ENCODE measurements at places on chromosomes 16 and 17. TPM values are rescaled to one million over a fixed set of nuclear protein-coding genes. Genes with fewer than 3 reads are reported as not detected.

The GALR2 gene
- 3.3 TPM for total RNA-seq

The KRTAP4-1 gene
- not detected for total RNA-seq

The GAS2L2 gene
- 0.27 TPM for total RNA-seq

The PRR15L gene
- not detected for total RNA-seq

The TMC5 gene
- total RNA-seq, result not detected

DNA sequence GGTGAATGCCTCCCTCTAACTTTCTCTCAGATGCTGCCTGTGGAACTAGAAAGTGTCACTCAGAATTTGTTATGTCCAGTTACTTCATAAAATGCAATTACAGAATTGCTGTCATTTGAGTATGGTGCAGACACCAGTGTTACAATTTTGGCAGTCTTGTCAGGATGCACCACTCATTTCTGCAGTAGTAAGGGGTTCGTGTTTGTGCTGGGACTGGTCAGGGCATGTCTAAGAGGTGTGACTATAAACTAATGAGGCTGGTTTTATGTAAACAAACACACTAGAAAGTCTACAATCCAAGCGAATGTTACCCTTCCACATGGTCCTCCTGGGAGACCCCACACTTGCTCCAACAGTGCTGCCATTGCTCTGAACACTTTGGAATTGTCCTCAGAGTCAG is 206.2 kb downstream of the ANKFN1 start:
- no peak for DNase-seq

- no peak for DNase-seq
These were observed 117.6 kb downstream of the USP31 start for GRCh38 chr16:23031508-23032098.

DNA sequence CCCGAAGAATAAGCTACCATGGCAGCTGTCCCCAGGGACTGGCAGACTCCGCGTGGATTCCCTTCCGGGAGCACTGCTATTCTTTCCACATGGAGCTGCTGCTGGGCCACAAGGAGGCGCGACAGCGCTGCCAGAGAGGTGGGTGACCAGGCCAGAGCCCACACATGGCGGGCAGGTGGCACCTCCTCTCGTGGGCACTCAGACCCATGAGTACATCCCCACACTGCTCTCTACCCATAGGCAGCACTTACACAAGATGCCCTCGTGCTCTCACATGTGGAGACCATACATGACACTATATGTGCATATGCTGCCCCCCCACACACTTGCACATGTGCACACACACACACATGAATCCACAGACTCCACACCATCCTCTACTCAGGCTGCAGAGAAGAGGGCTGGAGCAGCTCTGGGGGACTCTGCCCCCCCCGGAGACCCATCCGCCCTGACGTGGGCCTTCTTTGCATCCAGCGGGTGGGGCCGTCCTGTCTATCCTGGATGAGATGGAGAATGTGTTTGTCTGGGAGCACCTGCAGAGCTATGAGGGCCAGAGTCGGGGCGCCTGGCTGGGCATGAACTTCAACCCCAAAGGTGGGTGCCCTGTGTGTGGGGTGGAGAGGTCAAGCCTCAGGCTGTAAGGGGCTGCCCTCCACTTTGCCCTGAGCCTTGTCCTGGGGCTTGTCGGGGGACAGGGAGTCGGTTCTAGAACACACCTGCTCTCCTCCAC is 62.9 kb downstream of the MRC2 start:
- DNase-seq, result no peak

GRCh38 chr16:72409423-72409822 is 237.5 kb upstream of the PMFBP1 start:
- DNase-seq, result no peak

GRCh38 chr16:73190688-73191659 is 143.0 kb upstream of the ZFHX3 start:
- DNase-seq, result peak; percentile 24

DNA sequence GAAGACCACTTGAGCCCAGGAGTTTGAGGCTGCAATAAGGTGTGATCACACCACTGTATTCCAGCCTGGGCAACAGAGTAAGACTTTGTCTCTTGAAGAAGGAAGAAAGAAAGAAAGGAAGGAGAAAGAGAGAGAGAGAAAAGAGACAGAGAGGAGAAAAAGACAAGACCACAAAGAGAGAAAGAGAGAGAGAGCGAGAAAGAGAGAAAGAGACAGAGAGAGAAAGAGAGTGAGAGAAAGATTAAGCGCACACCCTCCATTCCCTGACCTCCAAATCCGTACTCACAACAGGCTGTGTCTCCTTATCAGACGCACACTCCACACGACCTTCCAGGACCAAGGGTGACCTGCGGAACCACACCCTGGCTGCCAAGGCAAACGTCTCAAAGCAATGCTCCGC is 19.6 kb downstream of the KLHDC4 start:
- DNase-seq, result no peak

DNA sequence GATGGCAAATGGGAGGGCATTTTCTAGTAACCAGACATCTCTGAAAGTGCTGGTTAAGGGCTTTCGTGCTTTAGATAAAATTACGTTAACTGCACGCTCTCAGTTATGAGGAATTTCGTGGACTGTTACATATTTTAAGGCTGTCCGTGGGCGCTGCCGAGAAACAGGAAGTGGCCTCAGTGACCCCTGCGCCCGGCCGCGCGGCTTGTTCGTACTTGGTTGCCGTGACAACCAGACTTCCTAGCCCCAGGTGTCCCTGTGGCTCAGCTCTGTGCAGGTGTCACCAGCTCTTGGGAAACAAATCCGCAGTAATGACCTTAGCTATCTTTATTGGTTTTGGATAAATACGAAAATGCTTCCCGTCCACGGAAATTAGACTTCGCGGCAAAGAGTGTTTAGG is 52.7 kb downstream of the LMF1 start:
- DNase-seq, result no peak

GRCh38 chr17:35666967-35667532 is 64.4 kb upstream of the RASL10B start:
- no peak for DNase-seq

DNA sequence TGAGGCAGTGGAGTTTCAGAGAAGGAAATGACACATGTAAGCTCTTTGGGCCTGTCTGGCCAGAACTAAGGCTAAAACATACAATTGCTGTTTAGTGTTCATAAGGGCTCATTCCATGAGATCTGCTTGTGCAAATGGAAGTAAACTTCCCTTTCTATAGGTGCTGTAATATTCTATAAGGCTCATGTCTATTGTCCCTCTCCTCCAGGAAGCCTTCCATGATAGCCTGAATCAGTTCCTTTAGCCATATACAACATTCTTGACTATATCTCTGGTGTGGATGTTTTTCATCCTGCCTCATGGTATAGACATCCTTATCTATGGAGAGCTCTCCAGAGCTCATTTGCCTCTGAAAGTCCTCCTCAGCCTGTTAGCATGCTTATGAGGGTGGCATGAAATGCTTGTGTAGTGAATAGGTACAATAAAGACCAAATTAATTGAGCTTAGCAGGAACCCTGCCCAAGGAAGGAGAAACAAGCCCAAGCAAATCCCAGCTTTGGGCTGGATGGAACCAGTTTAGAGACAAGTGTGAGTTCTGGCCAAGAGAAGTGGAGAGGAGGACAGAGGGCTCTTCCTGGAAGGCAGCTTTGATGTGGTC is 1.6 kb upstream of the ETV4 start:
- DNase-seq, result no peak

DNA sequence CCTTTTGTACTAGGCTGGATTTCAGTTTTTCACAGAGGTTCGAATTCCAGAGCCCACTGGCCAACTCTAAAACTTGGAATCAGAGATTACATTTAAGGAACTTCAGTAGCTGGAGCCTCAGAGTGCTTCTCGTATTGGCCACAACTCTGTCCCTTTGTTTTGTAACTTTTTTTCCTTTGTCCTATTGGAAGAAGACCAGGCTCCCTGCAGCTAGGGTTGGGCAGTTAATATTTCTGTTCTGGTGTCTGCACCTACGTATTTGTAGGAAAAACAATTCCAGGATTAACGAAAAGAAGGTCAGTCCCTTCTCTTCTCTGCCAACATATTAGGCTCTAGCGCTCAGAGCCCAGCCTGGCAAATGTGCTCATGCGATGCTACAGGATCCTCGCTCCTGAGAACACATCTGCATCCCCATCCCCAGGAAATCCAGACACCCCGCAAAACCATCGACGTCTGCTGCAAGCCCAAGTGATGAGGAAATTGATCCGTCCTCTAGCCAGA is 1.9 kb downstream of the CDH11 start:
- no peak for DNase-seq

DNA sequence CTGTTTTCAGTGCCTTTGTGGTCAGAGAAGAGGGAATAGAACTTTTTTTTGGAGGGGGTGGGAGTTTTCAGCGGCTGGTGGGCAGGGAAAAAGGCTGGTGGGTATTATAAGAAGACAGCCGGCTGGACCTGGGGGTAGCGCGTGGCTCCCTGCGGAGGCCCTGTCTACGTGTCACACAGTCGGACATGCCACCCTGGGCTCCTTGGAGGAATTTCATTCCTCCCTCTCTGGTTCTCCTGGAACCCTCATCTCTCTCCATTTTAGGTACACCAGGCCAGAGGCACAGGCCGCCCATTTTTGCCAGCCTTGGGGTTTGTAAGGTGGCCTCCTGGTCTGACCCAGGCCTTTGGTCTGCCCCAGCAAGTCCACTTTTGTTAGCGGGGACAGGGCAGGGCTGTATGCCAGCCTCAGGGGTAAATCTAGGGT is 908 bp downstream of the FKBP10 start:
- no peak for DNase-seq

- no peak for DNase-seq
These were observed 20.4 kb upstream of the ADAM11 start for GRCh38 chr17:44738214-44738906.

DNA sequence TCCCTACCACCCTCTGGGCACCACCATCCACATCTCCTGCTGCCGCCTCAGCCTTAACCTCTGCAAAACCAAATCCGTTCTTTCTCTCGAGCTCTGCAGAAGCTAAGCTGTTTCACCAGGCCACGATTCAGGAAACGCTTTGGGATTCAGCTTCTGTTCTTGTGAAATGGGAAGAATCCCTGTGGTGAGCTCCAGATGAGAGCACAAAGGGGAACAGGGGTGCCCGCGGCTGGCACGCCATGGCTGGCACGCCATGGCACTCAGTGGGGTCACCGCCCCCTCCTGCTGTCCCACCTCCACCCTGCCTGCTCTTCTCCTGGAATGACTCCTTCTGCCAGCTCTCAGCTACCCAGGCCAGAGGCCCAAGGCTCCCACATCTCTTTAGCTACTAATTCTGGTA is 5.7 kb downstream of the QPRT start:
- DNase-seq, result no peak

GRCh38 chr16:80100186-80100585 is 440.6 kb upstream of the DYNLRB2 start:
- no peak for DNase-seq

DNA sequence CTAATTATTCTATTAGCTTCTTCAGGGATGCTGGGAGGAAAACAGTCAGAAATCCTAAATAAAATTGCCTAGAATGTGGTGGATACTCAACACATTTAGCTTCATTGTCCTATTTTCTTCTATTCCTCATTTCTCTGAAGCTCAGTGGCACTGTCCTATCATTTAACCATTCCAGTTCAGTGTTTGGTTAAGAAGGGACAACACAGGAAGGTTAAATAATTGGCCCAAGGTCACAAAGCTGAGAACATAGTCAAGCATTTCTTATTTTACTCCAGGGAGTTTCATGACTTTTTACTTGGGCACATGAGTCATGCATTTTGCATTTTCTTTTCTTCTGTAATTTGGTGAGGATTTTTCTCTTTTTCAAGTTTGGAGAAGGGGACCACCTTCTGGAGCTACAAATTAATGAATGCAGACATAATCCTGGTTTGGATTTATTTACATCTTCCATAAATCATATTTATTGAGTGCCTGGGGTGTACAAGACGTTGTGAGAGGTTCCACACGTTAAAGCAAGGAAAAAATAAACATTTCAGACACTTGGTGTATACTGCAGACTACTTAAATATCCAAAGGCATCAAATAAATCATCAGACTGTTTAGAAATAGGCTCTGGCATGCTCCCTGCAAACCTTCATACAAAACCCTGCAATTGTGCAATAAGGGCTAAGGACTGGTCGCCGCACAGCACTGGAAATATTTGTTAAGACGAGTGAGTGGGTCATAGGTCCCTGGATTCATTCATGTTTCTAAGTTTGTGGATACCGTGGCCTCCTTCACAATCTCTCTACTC is 263.9 kb downstream of the MAF start:
- DNase-seq, result no peak

GRCh38 chr16:69535123-69536050 is 30.4 kb upstream of the NFAT5 start:
- DNase-seq, result no peak

- peak; percentile 90 for DNase-seq
These were observed 24.0 kb upstream of the SSTR5 start for GRCh38 chr16:1048442-1049112.

DNA sequence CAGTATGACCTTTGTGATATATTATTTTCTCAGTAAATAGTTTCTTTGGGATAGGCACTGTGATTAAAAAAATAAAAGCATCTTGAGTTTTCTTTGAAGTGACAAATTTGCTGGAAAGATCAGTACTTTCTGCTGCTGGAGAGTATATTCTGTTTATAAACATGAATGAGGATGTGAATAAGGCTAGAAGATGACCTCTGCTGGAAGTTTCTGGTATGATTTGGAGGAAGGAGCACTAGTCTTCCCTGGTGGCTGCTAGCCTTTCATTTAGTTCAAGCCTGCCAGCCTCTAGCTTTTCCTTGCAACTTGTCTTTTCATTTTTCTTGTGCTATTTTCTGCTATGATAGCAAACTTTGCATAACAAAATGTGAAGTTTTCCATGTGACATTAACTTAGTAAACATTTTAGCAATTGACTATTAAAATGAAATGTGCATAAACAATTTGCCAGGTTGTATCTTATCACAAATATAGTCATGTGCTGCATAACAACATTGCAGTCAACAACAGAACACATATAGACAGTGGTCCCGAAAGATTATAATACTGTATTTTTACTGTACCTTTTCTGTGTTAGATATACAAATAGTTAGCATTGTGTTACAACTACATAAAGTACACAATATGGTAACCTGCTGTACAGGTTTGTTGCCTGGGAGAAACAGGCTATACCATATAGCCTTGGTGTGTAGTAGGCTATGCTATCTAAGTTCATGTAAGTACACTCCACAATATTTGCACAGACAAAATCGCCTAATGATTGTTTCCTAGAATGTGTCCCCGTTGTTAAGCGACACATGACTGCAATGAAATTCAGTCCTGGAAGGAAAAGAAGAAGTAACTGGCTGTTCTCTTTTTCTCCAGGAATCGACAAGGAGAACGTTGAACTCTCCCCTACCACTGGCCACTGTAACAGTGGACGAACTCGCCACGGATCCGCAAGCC is 18.1 kb upstream of the RAB11FIP4 start:
- DNase-seq, result no peak

DNA sequence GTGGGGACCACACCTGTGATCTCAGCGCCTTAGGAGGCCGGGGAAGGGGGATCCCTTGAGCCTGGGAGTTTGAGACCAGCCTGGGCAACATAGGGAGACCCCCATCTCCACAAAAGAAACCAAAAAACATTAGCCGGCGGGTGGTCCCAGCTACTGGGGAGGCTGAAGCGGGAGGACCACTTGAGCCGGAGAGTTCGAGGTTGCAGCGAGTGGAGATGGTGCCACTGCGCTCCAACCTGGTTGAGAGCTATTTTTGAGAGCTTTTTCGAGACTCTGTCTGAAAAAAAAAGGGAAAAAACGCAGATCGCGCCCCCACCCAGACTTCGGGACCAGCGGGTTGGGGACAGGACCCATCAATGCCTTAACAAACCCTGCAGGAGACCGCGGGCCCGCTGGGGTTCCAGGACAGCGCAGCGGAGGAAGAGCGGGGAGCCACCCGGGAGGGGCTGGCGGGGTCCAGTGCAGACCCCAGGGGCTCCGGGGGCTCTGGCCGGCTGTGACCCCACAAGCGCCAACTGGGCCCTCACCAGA is 762 bp upstream of the BAIAP3 start:
- DNase-seq, result no peak
